ENCODE measurements at places on chromosomes 2 and 18. TPM values are rescaled to one million over a fixed set of nuclear protein-coding genes. Genes with fewer than 3 reads are reported as not detected.

Gene CYP26B1
- 2.2 TPM for polyA plus RNA-seq

Gene TGFBRAP1
- 4.0 TPM for polyA plus RNA-seq

Gene PLCL1
- polyA plus RNA-seq = 1.8 TPM

Gene STEAP3
- polyA plus RNA-seq = 32.1 TPM

Gene NYAP2
- 0.21 TPM for polyA plus RNA-seq

Gene DUSP28
- polyA plus RNA-seq = 5.9 TPM

- peak; percentile 17 for DNase-seq
- no peaks in the 10 kb centered on the region for H3K36me3 ChIP-seq
- no peaks in the 10 kb centered on the region for H3K4me1 ChIP-seq
- no peak overlapping the region for H3K27ac ChIP-seq
- H3K4me3 ChIP-seq = no peak overlapping the region
These were observed 127.9 kb downstream of the EVA1A start for GRCh38 chr2:75432761-75433361.

GRCh38 chr2:185998562-185999070 is 260.0 kb downstream of the FSIP2 start:
- DNase-seq = no peak
- H3K27ac ChIP-seq = no peak overlapping the region
- no peaks in the 10 kb centered on the region for H3K4me1 ChIP-seq
- no peak overlapping the region for H3K4me3 ChIP-seq

DNA sequence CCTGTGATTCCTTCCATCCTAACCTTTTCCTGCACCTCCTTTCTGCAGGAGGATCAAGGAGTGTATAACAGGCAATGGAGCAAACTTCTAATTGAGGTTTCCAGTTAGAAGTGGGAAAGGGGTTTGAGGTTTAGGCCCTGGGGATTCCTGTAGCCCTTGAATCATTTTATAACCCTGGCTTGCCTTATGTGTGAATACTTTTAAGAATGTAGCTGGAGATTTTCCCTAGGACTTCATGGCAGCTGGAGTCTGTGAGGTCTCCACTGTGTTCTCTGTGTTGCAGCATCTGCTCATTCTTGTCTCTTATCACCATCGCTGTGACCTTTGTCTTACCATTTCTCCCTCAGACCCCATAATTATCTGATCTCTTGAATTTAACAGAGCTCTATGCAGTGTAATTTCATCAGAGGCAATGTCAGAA is 370.2 kb upstream of the SLC14A2 start:
- no peaks in the 10 kb centered on the region for H3K36me3 ChIP-seq
- H3K4me3 ChIP-seq = no peak overlapping the region
- no peak overlapping the region for H3K27ac ChIP-seq
- peak; percentile 59 for DNase-seq
- no peaks in the 10 kb centered on the region for H3K27me3 ChIP-seq
